ENCODE measurements at places on chromosomes 7 and 10.

DNA sequence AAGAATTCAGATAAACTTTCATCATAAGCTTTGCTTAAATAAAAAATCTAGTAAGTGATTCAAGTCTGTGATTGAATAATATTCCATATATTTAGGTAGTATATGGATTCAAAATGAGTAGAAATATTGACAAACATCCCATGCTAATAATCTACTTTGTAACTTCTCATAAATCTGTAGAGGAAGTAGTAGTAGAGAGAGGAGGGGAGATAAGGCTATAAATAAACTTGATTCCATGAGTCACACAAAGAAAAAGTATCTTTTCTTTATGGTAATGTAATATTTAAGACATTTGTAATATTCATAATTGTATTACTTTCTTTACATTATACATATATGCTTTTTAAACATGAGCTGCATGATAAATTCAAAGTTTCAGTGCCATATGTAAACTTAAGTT lies 25.6 kb upstream of the CD36 start:
- no peak for DNase-seq

- no peak for DNase-seq
Observed at GRCh38 chr7:54546986-54547314, 4.8 kb downstream of the VSTM2A start.

DNA sequence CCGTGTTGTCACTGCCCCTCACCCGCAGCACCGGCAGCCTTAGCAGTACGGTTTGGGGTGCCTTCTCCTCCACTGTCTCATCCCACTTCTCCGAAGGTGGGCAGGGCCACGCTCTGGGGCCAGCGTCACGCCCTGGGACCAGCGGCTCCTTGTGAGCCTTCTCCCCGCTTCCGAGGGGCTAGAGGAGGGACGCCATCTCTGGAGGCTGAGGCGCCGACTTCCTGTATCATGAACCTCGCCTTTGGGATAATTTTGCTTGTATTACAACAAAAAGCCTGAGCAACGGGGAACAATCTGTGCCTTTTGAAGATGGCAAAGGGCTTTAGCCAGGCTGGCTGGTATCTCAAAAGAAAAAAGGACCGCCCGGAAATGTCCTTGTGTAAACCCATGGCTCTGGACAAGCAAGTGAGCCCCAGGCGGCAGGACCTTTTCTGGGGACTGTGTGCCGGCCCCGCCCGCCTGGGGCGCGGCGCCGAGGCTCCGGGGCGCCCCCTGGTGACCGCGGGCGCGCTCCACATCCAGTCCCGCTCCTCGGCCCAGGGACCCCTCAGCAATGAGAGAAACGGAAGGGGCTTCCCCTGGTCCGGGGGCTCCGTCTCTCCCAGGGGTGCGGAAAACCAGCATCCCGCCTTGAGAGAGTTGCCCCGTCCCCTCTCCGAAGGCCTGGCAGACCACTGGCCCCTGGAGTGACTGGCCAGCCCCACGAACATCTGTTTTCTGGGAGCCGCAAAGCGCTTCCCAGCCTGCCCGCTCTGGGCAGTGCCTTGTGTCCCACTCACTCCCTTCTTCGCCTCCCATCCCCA lies 3.8 kb downstream of the DEPP1 start:
- peak; percentile 76 for DNase-seq

- DNase-seq: no peak
Observed at GRCh38 chr10:130836344-130836743, 475.2 kb downstream of the TCERG1L start.

DNA sequence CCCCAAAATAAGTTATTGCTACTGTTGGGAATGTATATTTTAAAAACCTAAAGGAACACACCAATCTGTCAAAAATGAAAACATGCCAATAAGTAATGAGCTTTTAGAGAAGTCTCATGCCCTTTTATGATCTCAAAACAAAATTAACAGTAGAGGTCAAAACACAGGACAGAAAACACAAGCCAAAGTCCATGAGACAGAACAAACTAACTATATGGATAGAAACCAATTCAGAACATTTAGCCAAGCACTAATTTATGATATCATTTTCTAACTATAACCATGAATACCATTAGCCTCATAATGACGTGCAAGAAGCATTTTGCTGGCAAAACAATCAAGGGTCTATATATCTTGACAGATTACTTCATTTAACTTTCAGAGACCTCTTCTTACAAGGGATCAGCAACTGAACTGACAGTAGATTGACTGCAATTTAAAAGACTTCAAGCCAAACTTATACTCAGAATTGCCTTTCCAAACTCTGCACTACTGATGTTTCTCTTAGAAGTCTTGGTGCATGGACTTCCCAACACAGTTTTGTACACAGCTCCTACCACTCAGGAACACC lies 200.9 kb downstream of the DOCK4 start:
- no peak for DNase-seq

GRCh38 chr10:58399410-58399809 lies 14.2 kb downstream of the TFAM start:
- DNase-seq: no peak

DNA sequence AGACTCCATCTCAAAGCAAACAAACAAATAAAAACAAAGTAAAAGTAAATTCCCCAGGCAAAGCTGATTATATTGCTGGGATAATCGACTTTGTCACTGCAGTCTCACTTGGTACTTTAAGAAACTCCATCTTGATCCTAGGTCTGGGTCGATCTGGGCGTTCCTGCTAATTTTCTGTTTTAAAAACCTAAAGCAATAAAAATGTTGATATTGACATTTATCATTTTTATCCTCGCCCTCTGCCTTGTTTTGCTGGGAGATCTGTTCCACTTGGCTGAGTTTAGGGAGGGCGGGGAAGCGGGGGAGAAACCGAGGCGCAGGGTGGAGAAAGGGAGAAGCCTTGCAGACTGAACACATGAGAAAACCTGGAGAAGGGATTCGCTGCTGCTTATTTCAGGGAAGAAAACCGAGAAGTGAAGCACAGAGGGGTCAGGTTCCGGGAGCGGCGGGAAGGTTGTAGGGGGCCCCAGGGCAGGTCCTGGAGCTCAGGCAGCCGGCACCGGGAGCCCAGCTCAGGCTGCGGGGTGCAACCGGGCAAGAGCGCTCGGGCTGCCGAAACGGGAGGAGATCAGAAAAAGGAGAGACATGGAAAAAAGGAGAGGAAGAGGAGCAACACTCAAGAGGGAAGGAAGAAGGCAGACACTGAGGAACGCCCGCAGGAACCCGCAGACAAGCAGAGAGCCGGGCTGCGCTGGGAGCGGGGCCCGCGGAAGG lies 27.3 kb upstream of the KMT2C start:
- DNase-seq: no peak

DNA sequence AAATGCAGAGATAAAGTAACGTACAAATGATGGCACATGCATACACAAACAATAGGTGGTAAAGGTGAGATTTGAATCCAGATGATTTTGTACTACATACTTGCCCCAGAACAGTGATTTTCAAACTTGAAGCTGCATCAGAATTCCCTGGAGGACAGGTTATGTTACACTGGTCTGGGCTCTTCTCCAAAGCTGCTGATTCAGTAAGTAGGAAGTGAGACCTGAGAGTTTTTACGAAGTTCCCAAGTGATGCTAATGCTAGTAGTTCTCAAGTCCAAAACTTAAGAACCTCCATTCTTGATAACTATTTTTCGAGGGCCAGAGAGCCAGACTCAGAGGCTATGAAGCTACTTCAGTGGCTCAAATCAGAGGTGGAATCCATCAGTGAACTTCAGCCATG lies 159.0 kb upstream of the POM121L12 start:
- no peak for DNase-seq

- no peak for DNase-seq
Observed at GRCh38 chr7:15515252-15515651, 46.6 kb downstream of the AGMO start.

DNA sequence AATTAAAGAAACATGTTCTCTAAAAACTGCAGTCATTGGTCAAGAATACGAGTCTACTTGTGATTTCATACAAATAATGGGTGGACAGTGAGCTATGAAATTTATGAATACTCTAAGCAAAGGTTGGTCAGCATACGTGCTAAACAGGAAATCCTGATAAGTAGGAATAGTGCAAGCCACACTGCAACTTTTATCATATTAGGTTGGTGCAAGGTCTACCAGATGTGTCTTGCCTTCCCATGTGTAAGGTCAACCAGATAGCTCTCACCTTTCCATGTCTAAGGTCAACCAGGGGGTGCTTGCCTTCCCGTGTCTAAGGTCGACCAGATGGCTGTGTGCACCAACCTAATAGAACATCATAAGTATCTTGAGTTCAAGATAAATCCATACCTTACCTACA lies 2.0 kb upstream of the ITGB1 start:
- no peak for DNase-seq

DNA sequence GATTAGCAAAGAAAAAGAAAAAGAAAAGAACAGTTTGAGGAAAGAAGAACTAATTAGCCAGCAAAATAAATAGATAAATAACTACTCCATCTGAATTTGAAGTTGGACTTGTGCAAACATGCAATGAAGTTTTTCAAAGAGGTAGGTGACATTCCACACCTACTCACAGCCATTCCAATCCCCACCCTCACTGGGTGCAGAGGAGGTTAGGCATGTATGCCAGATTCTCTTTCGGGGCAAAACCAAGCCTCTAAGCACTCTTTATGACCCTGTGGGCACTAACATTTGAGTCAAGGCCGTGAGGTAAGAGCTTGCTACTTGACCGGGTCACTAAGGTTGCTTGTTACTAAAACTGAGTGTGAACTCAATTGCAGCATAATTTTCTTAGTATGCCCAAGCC lies 108.4 kb upstream of the SEMA3A start:
- no peak for DNase-seq

DNA sequence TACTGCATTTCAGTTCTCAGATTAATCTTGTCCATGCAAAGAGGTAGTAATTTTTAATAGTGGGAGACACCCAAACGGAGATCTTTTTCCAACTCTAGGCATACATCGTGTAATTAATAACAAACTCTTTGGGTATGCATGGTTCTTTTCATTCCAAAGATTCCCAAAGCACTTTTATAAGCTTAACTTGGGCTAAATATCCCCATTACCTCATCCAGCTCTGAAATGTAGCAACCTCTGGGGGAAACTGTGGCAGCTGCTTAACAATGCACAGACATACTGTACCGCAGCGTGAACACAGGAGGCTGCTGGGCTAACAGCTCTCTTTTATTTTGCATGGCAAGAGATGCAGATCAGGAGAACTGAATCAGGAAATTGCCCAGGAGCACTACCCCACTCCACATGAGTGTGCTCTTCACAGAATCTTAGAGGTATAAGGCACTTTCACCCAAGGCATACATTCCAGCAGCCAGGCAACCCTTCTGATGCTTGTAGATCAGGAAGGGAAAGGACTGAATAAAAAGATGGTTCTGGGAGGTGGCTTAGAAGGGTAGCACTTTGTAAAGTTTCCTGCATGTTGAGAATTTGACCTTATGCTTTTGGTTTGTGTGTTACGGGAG lies 114.4 kb upstream of the GLI3 start:
- no peak for DNase-seq

DNA sequence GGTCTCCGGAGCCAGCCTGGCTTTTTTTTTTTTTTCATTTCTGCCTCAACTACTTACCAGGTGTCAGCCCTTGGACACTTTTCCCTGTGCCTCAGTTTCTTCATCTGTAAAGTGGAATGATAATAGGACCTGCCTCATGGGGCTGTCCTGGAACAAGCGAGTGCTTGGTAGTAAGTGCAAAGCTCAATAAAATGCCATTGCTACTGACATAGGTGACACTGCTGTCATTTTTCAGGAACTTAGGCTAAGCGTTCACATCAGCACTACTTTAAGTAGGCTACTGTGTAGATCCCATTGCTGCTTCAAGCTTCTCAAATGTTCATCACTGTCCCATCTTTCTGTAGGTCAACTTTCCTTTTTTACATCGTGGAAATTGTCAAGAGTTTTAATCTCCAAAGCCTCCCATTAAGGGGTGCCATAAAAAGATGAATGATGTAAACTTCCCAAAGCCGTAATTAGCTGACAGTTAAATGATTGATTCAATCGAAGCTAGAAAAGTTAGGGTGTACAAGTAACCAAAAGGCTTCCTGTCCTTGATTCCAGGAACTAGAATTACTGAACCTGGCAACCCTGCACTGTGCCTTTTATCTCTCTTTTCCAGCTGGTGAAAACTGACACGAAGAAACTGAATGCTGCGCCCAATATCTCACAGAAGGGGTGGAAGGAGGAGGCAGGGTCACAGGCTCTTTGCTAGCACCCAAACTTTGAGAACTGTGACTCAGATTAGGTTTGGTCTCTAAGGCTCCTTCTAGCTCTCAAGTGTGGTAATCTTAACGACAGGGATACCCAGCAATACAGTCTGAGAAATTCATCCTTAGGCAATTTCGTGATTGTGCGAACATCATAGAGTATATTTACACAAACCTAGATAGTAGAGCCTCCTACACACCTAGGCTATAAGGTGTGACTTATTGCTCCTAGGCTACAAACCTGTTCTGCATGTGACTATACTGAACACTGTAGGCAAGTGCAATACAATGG lies 861 bp upstream of the USP6NL start:
- DNase-seq: no peak

GRCh38 chr7:95811846-95812445 lies 39.6 kb downstream of the DYNC1I1 start:
- no peak for DNase-seq

GRCh38 chr7:28596245-28596935 lies 184.1 kb downstream of the CREB5 start:
- DNase-seq: no peak

- peak; percentile 55 for DNase-seq
Observed at GRCh38 chr10:77649333-77650331, 12.0 kb upstream of the KCNMA1 start.

GRCh38 chr7:110766864-110767263 lies 324.1 kb upstream of the LRRN3 start:
- DNase-seq: no peak

- no peak for DNase-seq
Observed at GRCh38 chr7:25854059-25854458, 297.9 kb upstream of the NFE2L3 start.

GRCh38 chr10:111872591-111872990 lies 311.0 kb downstream of the GPAM start:
- no peak for DNase-seq

DNA sequence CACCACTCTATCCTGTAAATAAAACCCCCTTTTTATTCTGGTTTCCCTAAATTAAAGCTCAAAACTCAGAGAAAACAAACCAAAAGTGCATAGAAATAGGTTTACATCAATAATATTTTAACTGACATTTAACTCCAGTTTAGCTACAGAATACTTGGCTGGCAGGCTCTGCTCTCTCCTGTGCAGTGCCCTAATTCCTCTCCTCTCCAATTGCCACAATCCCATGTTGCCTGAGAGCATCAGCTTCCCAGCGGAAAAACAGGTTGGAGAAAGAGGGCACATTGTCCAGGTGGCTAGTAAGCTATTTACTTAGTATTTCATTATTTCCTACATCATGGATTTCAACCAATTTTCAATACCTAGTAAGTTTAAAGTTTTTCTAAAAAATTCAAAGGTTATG lies 8.7 kb downstream of the SEMA3E start:
- no peak for DNase-seq

GRCh38 chr7:135929249-135929648 lies 47.9 kb downstream of the MTPN start:
- DNase-seq: no peak

All from H9 (cell line).